ENCODE measurements at places on chromosomes 13 and 19.
A peak's percentile ranks its signal among the peaks of the same experiment; 100 is the strongest.

DNA sequence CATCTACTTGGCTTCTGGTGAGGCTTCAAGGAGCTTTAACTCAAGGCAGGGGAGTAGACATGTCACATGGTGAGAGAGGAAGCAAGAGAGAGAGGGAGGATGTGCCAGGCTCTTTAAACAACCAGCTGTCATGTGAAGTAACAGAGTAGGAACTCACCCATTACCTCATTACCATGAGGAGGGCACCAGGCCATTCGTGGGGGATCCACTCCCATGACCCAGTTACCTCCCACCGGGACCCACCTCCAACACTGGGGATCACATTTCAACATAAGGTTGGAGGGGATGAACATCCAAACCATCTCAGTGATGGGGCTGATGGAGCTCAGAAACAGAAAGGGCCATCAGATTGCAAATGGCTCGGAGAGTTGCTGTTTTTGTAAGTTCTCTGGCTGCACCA is 12.9 kb downstream of the VSTM2B start:
- ATAC-seq = no peak

- no peak for ATAC-seq
Measured at GRCh38 chr13:60689076-60689475, 292.1 kb downstream of the TDRD3 start.

DNA sequence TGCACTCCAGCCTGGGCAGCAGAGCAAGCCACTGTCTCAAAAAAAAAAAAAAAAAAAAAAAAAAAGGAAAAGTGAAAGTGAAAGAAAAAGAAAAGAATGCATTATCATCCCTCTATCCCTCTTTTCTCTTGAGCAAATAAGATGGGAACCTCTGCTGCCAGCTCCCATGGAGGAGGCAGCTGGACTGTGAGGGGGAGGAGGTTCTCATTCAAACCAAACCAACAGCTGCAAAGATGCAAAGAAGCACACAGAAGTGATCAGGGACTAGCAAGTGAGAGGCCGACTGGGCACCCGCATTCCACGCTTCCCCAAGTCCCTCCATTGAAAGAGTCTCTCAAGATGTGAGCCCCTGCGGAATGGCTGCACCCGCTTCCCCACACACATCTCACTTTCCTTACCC is 63.5 kb downstream of the TSHZ3 start:
- no peak for ATAC-seq

DNA sequence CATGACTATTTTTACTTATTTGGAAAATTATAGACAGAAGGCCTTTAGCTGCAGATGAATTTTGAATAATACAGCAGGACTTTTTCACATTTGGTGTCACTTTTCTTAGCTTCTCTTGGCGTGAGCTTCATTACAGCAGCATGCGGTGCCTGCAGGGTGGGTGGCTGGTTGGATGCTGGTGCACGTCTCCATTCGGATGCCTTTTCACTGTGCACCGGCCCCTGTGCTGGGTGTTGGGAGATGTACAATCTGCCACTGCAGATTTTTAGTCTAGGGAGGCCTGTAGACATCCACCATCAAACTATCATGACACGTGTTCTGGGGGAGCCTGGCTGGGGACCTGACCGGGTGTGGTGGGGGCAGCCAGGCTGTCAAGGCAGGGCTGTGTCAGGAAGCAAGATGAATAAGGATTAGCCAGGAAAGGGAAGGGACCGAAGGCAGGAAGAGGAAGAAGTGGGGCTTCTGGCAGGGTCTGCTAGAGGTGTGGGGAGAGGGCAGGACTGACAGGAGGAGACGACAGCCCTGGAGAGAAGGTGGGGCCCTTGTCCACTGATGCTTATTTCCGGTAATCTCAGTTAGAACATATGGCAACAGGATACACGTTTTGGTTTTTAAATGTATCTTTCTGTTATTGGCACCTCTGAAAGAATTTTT is 88.8 kb downstream of the ARHGEF7 start:
- no peak for ATAC-seq

DNA sequence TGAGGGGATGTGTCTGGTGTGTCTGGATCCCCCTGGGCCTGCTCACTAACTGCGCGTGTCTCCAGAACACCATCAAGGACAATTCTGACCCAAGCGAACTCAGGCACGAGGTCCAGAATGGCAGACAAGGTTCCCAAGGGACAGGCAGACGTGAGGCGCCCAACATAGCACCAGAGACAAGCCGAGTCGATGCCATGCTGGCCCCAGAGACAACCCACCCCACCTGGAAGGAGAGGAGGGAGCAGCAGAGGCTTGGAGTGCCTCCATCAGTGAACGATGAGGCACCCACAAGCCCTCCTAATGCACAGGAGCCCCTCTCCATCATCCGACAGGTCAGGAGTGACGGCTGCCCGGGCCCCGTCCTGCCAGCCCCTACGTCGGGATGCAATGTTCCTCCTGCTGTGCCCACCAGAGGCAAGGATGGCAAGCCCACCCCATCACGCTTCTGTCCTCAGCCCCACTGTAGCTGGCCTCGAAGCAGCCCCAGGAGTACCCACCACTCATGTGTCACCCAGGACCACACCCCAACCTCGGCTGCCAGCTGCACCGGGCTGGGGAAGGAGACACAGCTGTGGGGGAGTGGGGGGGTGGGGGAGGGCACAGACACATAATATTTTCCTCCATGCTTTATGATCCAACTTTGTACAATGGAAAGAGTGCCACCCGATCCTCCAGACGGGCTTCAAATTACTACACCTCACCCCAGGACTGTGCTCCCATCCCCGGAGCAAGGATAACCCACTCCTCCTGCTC is 11.8 kb downstream of the AP3D1 start:
- no peak for ATAC-seq

- no peak for ATAC-seq
Measured at GRCh38 chr13:80572923-80573316, 232.0 kb upstream of the SPRY2 start.

- ATAC-seq = no peak
Measured at GRCh38 chr13:44317752-44318151, 55.9 kb upstream of the SERP2 start.

DNA sequence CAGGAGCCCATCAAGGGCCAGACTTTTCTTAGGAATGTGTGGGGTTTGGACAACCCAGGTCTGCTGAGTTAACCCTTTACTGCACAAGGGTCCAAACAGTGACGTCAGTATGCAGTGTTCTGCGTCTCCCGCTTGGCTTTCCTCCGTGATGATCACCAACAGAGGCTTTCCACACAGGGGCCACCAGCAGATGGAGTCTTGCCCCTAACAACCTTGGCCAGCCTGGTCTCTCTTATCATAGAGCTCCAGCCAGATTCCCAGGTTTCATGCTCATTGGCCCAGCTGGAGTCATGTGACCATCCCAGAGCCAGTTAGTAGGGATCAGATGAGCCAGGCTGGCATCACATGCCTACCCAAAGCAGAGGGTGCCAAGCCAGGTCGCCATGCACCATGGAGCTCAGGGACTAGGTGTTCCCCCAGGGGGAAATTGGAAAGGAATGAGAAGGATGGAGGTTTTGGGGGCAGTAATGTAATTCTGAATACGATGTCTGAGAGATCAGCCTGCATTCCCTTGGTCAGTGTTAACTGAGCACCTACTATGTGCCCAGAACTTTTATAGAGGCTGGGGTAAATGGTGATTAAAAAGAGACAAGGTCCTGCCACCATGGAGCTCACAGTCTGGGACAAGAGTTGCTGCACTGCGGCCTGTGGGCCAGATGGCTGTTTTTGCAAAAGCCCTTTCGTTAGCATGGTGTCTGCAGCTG is 61.2 kb downstream of the MYH14 start:
- ATAC-seq = no peak

- ATAC-seq = peak; percentile 34
Measured at GRCh38 chr19:39032063-39032918, at the start of gene FBXO27. Gene FBXO27, minus strand, starts transcription at chr19:39032549. Its CDS starts 322 bp downstream, at chr19:39032227.

DNA sequence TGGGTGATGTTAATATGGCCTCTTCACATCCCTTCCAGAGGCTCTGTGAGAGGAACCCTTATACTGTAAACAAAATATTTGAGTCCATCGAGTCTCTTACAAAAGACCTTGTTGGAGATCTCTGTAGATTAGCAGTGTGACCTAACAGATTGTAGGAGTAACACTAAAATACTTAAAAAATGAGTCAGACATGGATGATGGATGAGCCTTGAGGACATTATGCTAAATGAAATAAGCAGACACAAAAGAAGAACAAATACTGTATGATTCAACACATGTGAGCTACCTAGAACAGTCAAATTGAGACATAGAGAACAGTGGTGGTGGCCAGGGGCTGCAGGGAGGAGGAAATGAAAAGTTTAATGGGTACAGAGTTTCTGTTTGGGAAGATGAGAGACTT is 152.2 kb upstream of the UBL3 start:
- peak; percentile 62 for ATAC-seq

DNA sequence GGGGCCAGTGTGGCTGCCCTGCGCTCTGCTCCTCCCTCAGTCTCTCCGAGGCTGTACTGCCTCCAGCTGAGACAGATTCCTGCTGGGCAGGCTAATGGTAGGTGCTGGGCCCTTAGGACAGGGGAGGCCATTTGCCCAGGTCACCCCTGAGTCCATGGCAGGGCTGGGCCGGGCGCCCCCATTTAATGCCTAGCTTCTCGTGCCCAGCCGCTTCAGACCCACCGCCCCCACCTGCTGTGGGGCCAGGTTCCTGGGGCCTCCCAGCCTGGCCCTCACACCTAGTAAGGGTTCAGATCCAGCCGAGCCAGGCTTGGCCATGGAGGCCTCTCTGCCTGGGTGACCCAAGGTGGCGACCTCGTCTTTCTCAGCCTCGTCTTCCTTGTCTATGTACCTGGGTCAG is 17.8 kb downstream of the PIAS4 start:
- ATAC-seq = no peak

- ATAC-seq = no peak
Measured at GRCh38 chr13:81726037-81726726, 1385.3 kb upstream of the SPRY2 start.

DNA sequence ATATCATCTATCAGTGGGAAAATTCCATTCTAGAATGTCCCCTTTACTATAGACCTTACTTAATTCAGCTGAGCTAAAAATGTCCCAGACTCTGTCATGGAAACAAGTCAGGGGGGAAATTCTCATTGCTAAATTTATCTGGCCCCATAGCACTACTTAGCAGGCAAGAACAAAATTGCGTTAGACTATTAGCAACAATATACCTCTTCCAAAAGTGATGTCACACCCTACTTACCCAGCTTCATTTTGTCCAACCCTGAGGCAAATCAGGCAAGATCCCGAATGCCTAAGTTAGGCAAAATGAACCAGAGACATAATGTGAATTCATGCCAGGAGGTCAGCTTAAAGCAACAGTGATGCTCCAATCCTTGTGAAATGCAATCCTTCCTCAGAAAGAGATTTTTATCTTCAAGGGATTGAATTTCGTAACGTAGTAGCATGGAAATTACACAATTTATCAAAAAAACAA is 93.7 kb downstream of the FRY start:
- no peak for ATAC-seq

- no peak for ATAC-seq
Measured at GRCh38 chr19:10086591-10087192, 575 bp downstream of the SHFL start.

DNA sequence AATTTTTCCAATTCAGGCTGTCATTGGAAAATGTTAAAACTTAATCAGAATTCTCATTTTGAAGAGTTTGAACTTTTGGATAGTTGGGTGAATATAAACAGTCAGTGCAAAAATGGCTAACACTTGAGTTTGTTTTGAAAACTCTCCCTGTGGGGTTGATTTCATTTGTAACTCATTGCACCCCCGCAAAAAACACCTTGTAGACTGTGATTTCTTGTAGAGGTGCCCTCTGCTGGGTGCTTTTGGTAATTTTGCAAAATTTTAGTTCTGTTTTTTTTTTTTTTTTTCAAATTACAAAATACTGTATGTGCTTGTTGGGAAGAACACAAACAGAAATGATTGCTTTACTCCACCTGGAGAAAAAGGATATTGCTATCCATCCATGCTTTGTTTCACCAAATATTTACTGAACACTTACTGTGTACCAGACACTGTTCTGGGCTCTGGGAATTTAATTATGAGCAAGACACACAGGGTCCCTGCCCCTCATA is 28.2 kb upstream of the GPI start:
- ATAC-seq = peak; percentile 38

DNA sequence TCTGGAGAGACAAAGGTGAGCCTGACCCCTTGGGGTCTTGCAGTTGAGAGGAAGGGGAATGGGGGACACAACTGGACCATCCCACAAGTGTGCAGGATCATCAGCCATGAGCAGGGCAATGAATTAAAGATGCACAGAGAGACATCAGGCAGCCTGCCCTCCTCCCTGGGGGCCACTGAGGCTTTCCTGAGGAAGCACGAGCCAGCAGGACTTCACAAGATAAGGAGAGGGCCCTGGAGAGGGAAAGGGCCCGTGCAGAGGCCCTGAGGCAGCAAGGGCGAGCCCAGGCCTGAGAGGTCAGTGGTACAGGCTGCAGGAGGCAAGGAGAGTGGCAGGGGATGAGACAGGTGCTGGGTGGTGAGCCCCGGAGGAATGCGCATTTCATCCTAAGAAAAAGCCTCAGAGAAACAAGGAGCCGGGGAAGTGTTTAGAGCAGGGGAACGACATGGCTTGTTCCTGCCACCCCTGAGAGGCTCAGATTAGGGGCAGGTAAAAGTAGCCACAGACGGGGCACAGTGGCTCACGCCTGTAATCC is 9.0 kb upstream of the PRKD2 start:
- ATAC-seq = no peak

DNA sequence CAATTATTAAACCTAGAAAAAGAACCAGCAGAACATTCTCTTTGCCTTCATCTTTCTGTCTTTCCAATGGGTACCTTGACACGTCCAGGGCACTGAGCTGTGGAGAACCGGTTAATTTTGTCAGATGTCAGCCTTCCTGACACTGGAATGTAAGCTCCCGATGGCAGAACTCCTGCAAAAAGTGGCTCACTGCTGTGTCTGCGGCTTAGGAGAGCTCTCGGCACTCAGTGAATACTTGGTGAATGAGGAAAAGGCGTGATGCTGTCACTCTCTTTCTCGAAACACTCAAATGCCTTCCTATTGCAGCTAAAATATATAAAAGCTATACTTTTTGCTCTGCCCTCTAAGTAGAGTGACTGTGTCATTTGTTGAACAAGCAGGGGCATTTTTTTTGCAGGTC is 17.6 kb downstream of the CEBPA start:
- ATAC-seq = no peak

DNA sequence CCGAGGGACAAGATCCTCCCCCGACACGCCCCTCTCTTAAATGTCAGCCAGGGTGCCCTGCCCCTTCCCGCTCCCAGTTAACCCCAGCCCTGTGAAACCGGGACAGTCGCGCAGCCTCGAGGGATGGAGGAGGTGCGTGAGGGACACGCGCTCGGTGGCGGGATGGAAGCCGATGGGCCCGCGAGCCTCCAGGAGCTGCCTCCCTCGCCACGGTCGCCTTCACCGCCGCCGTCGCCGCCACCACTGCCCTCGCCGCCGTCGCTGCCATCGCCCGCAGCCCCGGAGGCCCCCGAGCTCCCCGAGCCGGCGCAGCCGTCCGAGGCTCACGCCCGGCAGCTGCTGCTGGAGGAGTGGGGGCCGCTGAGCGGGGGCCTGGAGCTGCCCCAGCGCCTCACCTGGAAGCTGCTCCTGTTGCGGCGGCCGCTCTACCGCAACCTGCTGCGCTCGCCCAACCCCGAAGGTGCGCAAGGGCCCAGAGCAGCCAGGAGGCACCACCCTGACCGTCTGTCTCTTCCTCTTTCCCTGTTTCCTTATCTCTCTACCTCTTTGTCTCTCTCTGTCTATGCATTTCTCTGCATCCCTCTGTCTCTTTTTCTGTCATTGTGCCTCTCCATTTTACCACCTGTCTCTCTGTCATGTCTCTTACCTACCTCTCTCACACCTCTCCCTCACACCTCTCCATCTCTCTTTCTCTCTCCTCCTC is at the start of gene NCCRP1:
TSS of gene NCCRP1 (plus strand) at position 105 of the 703 bp plus-strand sequence. CDS start at position 124, 19 bp downstream.
- ATAC-seq = peak; percentile 19

- no peak for ATAC-seq
Measured at GRCh38 chr19:31278555-31279435, 70.4 kb downstream of the TSHZ3 start.

GRCh38 chr13:102609696-102610095 is 12.9 kb downstream of the TPP2 start:
- ATAC-seq = no peak
